Erythroblast (primary cell): ENCODE measurements at places on chromosomes 7 and 10.

DNA sequence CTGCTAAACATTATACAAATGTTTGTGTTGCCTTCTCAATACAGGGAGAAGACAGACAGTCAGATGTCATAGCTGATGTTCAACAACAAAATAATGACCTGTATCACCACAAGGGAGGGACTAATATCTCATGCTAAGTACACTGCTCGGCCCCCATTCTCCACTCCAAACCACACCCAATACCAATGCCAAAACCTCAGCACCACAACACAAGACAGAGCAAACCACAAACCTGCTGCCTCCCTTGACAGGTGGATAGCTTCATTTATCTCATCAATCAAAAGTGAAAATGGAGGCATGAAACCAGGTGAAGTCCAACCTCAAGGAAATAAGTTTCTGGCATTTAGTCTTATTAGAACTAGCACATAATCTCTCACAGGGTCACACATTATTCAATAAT, 109.5 kb downstream of the PARD3 start:
- no peak for DNase-seq

GRCh38 chr7:91685544-91685943, 195.0 kb downstream of the MTERF1 start:
- DNase-seq, result no peak

DNA sequence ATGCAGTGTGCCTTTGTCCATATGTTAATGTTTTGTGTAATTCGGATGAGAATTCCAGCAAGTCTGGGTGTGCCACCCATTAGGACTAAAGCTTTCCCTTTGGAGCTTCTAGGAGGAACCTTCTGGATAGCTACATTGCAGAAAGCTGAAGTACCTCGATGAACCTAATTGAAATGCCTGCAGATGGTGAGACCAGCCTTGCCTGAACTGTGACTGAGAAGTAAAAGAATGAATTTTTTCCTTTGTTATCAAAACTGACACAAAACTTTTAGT, 31.1 kb upstream of the FBXW4 start:
- DNase-seq, result no peak

GRCh38 chr10:78292250-78292981, 258.8 kb downstream of the RPS24 start:
- no peak for DNase-seq

- no peak for DNase-seq
These were observed 22.8 kb downstream of the VPS26A start for GRCh38 chr10:69146759-69147158.

DNA sequence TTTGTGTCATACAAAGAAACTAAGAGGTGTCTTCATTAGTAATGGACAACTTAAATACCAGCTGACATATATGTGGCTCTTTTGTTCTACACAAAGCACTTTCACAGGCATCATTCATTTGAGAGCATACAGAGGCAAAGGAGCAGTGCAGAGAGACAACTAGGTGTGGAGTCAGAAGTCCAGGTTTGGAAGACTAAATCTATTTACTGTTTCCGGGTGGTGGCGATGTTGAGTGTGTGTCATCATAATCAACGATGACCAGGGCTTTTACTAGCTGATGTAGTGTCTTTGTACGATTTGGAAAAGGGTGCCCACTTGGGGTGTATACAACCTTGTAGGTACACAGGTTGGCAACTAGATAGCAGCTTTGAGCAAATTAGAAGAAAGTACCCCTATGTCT, 195.5 kb upstream of the CCDC6 start:
- no peak for DNase-seq

GRCh38 chr7:1758028-1758858, 88.2 kb downstream of the ELFN1 start:
- DNase-seq, result peak; percentile 22

GRCh38 chr7:25288556-25289307, 60.4 kb upstream of the NPVF start:
- DNase-seq, result no peak

DNA sequence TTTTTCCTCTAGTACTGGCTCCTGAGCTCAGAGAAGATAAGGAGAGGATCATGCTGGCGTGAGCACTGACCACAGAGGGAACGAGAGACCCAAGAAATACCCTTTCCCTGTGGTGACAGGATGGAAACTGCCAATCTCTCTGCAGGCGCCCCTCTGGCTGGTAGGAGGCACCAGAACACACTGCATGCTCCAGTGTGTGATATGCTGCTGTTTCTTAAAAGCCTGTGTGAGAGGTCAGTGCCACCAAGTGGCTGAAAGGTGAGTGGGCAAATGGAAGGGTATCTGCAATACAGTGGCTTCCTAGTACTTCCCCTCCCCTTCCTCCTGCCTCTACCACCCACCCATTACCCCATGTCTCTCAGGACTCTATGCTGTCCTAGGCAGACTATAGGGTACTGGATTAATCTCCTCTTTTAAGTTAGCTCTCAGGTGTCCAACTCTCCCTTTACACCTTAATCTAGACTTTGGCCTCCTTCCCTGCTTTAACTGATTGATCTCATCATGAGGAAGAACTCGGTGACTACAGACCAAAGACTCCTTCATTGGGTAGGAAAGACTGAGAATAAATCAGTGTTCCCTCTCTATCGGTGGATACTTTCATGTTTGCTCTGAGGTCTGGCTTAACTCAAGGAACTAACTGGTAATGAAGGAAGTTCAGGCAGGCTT, 283.6 kb downstream of the ADRA2A start:
- peak; percentile 32 for DNase-seq

- DNase-seq, result no peak
These were observed 287.2 kb downstream of the ARL4A start for GRCh38 chr7:12974451-12975166.

GRCh38 chr10:60521974-60522405, 132.3 kb upstream of the ANK3 start:
- DNase-seq, result no peak

GRCh38 chr7:251005-251404, 39.0 kb upstream of the FOXL3 start:
- DNase-seq, result no peak

DNA sequence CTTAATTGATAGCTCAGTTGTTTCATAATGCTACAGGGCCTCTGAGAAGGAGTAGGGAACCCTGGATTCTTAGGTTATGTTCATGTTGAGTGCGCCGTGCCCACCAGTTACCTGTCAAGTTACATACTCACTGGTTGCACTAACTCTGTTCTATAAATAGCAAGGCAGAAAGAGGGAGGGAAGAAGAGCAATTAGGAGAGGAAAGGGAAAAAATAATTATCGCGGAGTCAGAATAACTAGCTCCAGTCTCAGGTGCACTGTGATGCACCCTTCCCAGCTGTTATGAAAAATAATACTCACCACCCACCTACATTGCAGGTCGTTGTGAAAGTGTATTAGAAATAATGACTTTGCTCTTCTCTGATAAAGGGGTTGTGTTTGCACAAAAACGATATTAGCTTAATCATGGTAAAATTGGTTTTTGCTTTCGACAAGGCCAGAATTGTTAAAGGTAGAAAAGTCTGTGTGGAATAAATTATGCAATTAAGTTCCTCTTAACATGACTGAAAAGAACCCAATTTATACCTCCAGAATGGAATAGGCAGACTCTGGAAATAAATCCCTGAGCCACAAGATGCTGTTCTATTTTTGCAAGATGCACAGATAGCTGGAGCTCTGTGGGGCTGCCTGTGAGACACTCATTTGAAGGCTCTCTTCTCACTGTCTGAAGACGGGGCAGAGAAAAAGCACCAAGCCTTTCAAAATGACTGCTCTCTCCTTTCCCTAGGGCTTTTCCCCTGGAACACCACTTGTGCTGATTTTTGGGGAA, 137.6 kb upstream of the PITRM1 start:
- no peak for DNase-seq

DNA sequence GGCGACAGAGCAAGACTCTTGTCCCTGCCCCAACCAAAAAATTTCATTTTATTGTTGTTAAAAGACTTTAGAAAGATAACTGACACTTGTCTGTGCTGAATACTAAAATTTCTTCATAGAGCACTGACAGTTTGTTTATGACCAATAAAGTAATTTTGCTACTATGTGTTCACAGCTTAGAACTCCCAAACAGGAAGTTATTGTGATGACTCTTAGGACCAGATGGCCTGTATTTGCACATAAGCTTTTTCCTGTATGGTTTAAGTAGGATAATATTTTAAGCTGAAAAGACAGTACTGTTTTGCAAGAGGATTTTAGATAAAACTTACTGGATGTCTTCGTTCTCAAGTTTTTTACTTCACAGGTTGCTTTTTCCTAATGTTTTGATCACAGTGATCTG, 80.7 kb downstream of the MMRN2 start:
- no peak for DNase-seq

- DNase-seq, result peak; percentile 53
These were observed 5.4 kb downstream of the LOXL4 start for GRCh38 chr10:98262571-98262970.

DNA sequence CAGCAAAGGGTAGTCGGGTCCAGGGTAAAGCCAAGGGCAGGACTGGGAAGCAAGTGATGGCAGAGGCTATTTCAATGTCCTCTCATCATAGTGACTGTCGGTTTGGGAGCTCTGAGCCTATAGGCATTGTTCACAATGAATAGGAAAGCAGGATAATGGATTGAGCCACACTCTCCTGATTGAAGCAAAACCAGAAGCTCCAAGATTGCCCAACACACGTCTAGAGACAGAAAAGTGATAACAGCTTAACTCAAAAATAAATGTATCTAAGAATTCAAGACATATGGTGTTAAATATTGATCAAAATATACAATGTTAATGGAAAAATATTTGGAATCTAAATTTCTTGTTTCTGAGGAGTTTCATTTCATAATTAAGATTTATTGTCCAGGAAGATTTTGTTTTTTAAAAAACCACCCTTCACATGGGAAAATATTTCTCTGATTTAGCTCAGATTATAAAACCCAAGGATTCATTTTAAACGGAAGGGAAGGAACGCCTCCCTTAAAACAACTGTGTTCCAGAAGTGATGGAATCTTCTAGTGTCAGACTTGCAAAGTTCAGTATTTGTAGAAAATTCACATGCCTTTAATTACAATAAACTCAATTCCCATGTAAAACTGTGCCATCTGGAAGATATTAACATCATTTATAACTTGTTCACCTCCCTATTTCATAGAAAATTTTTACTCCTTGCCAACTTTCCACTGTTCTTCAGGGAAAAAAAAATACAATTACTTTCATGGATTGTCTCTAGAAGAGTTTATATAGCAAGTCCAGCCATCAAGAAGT, 54.5 kb downstream of the NRP1 start:
- DNase-seq, result no peak

GRCh38 chr10:29105516-29106215, 183.2 kb upstream of the LYZL1 start:
- DNase-seq, result no peak

GRCh38 chr10:71260622-71261325, 48.4 kb downstream of the UNC5B start:
- no peak for DNase-seq

- DNase-seq, result no peak
These were observed 355.2 kb downstream of the CCSER2 start for GRCh38 chr10:84683550-84683949.

- DNase-seq, result no peak
These were observed 166.0 kb upstream of the ZNF32 start for GRCh38 chr10:43814663-43815062.

GRCh38 chr7:101781439-101781838, 36.0 kb upstream of the CUX1 start:
- no peak for DNase-seq

GRCh38 chr7:118745927-118746326, 521.4 kb downstream of the ANKRD7 start:
- no peak for DNase-seq

DNA sequence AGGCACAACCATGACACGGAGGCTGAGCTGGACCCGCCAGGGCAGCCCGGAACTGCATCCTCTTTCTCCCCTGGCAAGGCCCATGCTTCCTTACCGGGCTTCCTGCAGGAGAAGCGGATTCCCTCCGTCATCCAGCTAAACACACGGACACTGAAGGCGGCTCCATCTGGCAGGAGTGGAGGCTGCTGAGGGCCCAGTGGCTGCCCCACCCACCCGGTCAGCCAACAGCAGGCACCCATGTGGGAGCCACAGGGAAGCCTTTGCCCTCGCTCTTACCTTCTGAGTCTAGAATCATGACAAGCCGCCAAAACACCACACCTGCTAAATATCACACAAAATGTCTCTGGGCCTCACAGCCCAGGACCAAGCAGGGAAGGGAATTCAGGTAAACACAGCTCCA, 321.6 kb upstream of the RNF32 start:
- no peak for DNase-seq

DNA sequence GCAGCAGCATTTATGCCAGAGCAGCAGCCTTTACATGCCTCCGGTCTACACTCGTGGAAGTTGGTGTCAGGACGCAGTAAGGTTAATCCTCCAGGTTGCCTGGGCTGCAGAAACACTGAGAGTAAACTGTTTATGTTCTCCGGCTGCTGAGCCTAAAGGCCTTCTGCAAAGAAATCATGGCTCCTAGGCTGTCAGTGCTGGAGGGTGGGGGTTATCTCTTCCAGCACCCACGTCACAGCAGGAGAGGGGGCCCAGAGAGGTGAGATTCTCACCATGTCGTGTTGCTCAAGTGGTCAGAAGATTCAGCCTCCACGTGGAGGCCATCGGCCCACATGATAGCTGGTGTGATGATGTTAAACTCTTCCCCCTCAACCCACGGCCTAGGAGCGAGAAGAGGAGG, 41.2 kb downstream of the COL13A1 start:
- DNase-seq, result no peak

GRCh38 chr10:79070606-79071395, 2.0 kb downstream of the ZMIZ1 start:
- DNase-seq, result peak; percentile 76

DNA sequence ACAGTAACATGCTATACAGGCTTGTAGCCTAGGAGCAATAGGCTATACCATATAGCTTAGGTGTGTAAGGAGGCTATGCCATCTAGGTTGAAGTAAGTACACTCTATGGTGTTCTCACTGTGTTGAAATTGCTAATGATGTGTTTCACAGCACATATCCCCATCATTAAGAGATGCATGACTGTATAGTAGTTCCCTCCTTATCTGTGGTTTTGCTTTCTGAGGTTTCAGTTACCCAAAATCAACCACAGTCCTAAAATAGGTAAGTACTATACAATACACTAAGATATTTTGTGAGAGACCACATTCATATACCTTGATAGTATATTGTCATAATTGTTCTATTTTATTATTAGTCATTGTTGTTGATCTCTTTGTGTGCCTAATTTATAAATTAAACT, 12.7 kb downstream of the FZD1 start:
- no peak for DNase-seq

DNA sequence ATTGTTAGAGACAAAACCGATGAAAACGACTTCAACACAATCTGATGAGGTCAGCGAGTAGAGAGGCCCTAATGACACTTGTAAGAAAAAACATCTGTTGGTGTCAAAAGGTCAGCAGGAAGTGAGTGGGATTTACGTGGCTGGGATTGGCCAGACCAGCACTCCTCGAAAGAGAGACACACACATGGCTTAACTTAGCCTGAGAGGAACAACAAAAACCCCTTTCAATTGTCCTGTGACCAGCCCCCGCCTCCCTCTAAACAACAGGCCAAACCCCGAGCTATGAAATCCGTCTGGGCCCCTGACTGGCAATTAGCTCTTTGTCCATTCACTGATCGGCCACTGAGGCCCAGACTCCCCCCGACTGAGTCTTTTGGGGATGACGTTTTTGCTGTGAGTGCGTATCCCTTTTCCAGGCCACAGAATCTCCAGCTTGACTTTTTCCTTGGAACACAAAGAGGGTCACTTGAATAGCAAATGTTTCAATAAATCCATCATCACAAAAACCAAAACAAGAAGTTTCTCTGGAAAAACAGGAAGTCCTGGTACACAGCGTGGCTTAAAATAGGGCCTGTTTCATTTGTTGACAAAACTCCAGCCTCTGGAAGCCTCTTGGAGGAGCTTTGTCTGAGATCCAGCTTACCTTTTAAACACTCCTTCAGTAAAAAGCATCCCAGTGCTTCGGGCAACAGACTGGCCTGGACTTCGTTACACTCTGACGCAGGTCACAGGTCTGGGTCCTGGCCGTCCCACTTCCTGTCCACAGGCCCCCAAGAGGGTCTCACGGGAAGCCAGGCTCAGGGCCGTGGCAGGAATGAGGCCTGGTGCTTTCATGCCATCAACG, 103.0 kb downstream of the CTBP2 start:
- DNase-seq, result no peak
